ENCODE measurements at places on chromosomes 3 and 15. TPM values are rescaled to one million over a fixed set of nuclear protein-coding genes. Genes with fewer than 3 reads are reported as not detected.

- H3K4me3 ChIP-seq = no peak overlapping the region
- H3K36me3 ChIP-seq = no peaks in the 10 kb centered on the region
- H3K27me3 ChIP-seq = peaks cover 2% of the 10 kb centered on the region
- no peaks in the 10 kb centered on the region for H3K4me1 ChIP-seq
- DNase-seq = no peak
- no peak overlapping the region for H3K27ac ChIP-seq
Measured at GRCh38 chr3:29949940-29950616, 656.3 kb upstream of the TGFBR2 start.

DNA sequence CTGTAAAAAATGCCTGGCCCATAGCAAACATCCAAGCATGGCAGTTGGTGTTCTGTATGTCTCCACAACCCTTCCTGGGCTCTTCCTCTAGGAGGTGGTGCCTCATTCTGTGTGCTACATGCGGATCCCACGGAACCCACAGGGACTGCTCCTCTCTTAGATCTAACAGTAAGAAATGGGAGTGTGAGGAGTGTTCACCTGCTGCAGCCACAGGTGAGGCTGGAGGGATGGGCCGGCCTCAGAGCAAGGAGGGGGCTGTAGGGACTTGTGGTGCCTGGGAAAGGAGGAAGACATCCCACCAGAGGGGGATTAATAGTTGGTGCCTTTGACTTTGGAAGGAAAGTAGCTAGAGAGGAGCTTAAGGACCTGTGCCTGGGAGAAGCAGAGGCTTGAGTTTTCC lies 22.2 kb downstream of the SEMA3G start:
- H3K4me3 ChIP-seq = no peak overlapping the region
- peak overlapping the region; percentile 21 for H3K27ac ChIP-seq
- no peaks in the 10 kb centered on the region for H3K27me3 ChIP-seq

FAM98B gene
- 42.8 TPM for total RNA-seq

- no peak overlapping the region for H3K27ac ChIP-seq
- H3K36me3 ChIP-seq = peaks cover 5% of the 10 kb centered on the region
- DNase-seq = peak; percentile 74
- peaks cover 34% of the 10 kb centered on the region for H3K4me1 ChIP-seq
Measured at GRCh38 chr3:56702490-56703315, 19.6 kb upstream of the TASOR start.

GOLGA8G gene
- not detected for total RNA-seq

GP9 gene
- total RNA-seq = not detected

GRCh38 chr3:141653847-141654246 lies 84.3 kb upstream of the RNF7 start:
- no peak overlapping the region for H3K4me3 ChIP-seq
- peaks cover 34% of the 10 kb centered on the region for H3K27me3 ChIP-seq
- no peaks in the 10 kb centered on the region for H3K4me1 ChIP-seq
- DNase-seq = no peak
- no peaks in the 10 kb centered on the region for H3K36me3 ChIP-seq

FEM1B gene
- 45.1 TPM for total RNA-seq

WDR49 gene
- total RNA-seq = not detected

DNA sequence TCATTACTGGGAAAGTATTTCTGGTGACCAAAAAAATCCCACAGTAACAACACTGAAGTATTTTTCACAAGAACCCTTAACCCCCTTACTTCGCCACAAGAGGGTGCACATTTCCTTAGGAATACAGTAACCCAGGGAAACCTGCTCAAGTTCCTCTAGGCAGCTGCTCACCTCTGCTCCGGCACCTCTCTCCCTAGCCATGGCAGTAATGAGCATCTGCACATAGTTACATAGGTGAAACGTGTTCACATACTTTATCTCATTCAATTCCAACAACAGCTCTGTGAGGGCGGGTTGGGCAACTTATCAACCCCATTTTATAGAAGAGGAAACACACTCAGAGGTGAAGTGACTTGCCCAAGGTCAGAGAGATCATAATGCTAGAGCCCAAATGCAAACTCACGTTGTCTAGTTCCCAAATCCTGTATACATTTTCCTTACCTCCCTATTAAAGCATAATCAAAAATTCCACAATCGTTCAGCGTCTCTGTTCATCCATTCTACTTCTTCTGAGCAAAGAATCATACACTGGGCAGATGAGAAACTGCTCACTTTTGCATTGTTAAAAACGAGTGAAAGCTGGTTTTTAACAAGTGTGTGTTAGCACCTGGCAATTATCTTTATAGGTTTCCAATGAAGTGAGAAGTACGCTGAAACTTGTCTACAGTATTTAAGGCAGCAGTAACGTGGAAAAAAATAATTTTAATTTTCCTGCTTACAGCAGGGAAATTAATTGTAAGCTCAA lies 90.7 kb downstream of the IGF2BP2 start:
- H3K36me3 ChIP-seq = no peaks in the 10 kb centered on the region
- H3K27me3 ChIP-seq = peaks cover 9% of the 10 kb centered on the region
- H3K4me3 ChIP-seq = no peak overlapping the region

DNA sequence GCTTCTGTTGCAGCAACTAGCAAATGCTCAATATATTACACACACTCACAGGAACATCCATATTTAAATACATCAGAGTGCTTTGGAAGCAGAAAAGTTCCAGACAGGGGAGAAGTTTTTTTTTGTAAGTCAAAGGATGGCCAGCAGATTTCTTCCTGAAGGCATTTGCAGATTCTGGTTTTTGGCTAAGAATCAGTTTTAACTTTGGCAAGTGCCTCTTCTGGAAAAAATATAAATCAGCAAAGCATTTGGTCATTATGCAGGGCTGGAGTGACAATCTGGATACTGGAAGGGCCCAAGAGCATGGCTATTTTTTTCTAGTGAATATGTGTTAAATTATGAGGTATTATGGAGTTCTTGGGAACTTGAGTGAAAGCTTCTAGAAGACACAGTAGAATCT lies 495.3 kb upstream of the ARPP21 start:
- no peaks in the 10 kb centered on the region for H3K36me3 ChIP-seq
- no peak overlapping the region for H3K27ac ChIP-seq
- no peaks in the 10 kb centered on the region for H3K27me3 ChIP-seq
- H3K4me1 ChIP-seq = no peaks in the 10 kb centered on the region
- DNase-seq = no peak

DNA sequence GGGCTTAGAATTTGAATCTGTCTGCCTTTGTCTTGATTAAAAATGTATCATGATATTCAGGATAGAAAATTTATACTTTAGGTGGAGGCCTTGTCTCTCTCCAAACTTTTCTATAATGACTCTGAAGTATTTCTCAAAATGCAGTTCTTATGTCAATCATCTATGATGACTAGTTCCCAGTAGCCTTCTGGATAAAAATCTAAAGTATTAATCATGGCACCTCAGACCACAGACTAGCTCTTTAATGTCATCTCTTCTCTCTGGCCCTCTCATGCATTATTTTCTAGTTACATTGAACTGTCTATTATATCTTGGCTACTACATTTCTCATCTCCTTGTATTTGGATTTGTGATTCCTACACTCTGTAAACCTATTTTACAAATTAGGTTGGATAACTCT lies 96.9 kb downstream of the ZPLD1 start:
- no peak overlapping the region for H3K27ac ChIP-seq
- peaks cover 4% of the 10 kb centered on the region for H3K4me1 ChIP-seq
- DNase-seq = no peak
- H3K4me3 ChIP-seq = no peak overlapping the region
- no peaks in the 10 kb centered on the region for H3K36me3 ChIP-seq
- peaks cover 3% of the 10 kb centered on the region for H3K27me3 ChIP-seq

WDR53 gene
- total RNA-seq = 21.8 TPM

DNA sequence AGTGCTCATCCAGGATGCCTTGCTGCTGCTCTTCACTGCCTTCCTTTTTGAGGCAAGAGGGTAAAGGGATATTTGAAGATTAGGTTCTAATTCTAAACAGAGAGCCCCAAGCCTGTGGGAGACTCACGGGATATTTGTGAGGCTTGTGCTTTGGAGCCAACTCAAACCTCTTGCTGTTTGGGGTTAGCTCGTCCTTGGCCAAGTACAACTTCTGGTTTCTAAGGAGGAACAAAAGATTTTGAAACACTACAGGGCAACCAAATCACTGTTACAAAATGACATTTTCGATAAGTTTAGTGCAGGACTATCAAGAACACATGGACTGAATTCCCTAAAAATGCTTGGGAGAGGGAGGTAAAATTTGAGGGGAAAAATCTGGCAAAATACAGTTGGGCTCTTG lies 190.2 kb downstream of the RORA start:
- H3K4me1 ChIP-seq = no peaks in the 10 kb centered on the region
- H3K27ac ChIP-seq = no peak overlapping the region
- peaks cover 26% of the 10 kb centered on the region for H3K27me3 ChIP-seq

THRB gene
- total RNA-seq = not detected

CCR8 gene
- total RNA-seq = 0.94 TPM

DNA sequence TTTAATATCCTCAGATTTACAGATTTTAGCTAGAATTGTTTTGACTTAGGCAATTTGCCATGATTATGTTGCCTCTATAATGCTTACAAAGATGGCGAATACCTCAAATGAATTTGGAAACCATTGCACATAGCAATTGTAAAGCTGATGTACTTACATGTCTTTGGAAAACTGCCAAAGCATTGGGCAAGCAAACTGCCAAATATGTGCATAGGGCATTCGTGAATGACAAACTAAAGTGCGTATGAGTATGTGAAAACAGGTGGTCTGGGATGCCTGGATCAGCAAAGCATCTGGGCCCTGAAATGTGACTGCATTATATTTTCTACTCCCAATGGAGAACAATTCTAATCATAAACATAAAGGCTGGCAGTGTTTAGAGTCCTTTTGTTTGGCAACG lies 445.3 kb upstream of the ROBO1 start:
- no peaks in the 10 kb centered on the region for H3K36me3 ChIP-seq
- H3K4me1 ChIP-seq = no peaks in the 10 kb centered on the region
- H3K4me3 ChIP-seq = no peak overlapping the region
- H3K27ac ChIP-seq = no peak overlapping the region

SLC12A1 gene
- not detected for total RNA-seq

LRRC34 gene
- total RNA-seq = 12.0 TPM

GRCh38 chr3:122623031-122623829 lies 45.8 kb downstream of the PARP15 start:
- H3K4me3 ChIP-seq = no peak overlapping the region
- H3K36me3 ChIP-seq = peaks cover 73% of the 10 kb centered on the region
- no peaks in the 10 kb centered on the region for H3K4me1 ChIP-seq
- DNase-seq = no peak
- H3K27ac ChIP-seq = no peak overlapping the region

- no peak for DNase-seq
- H3K36me3 ChIP-seq = no peaks in the 10 kb centered on the region
Measured at GRCh38 chr15:48388016-48388851, 57.0 kb downstream of the DUT start.

DNA sequence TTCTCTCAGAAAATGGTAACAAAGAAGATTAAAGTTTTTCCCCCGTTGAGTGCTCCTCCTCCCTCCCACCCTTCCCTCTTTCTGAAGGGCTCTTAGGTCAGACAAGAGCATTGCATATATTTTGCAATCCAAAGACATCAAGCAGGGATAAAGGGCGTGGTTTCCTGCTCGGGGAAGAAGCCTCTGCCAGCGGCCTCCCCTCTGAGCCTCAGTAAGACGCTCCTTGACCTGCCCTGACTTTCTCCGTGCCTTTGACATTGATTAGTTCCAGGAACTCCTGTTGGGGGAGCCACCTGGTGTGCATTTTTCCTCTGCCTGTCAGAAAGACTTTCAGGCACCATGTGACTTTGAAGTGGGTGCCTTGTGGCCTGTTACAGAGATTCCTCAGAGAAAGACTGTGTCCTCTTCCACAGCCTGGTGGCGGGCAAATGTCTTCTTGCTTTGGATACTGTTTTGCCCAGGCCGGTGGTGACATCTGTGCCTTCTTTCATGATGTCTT lies 87.2 kb upstream of the TBL1XR1 start:
- H3K36me3 ChIP-seq = peaks cover 16% of the 10 kb centered on the region
- H3K4me3 ChIP-seq = no peak overlapping the region
- peak overlapping the region; percentile 80 for H3K27ac ChIP-seq
- H3K4me1 ChIP-seq = peaks cover 34% of the 10 kb centered on the region

BCL6 gene
- 11.8 TPM for total RNA-seq

GRCh38 chr3:123656274-123656673 lies 71.4 kb upstream of the HACD2 start:
- H3K4me3 ChIP-seq = no peak overlapping the region
- no peak for DNase-seq
- no peaks in the 10 kb centered on the region for H3K36me3 ChIP-seq
- peaks cover 2% of the 10 kb centered on the region for H3K27me3 ChIP-seq
- no peak overlapping the region for H3K27ac ChIP-seq
- no peaks in the 10 kb centered on the region for H3K4me1 ChIP-seq

- H3K4me3 ChIP-seq = no peak overlapping the region
- peaks cover 32% of the 10 kb centered on the region for H3K36me3 ChIP-seq
- no peak for DNase-seq
- H3K27me3 ChIP-seq = no peaks in the 10 kb centered on the region
Measured at GRCh38 chr3:196284396-196284795, 3.1 kb downstream of the PCYT1A start.

ACP3 gene
- not detected for total RNA-seq

GRCh38 chr3:111610189-111610588 lies 15.0 kb upstream of the ZBED2 start:
- peaks cover 95% of the 10 kb centered on the region for H3K4me1 ChIP-seq
- H3K27ac ChIP-seq = peak overlapping the region; percentile 94
- no peaks in the 10 kb centered on the region for H3K27me3 ChIP-seq
- peaks cover 98% of the 10 kb centered on the region for H3K36me3 ChIP-seq

- H3K4me1 ChIP-seq = peaks cover 11% of the 10 kb centered on the region
- H3K27me3 ChIP-seq = peaks cover 3% of the 10 kb centered on the region
- DNase-seq = no peak
Measured at GRCh38 chr3:115156046-115156654, 9.1 kb upstream of the ZBTB20 start.

- H3K4me1 ChIP-seq = no peaks in the 10 kb centered on the region
- no peak overlapping the region for H3K4me3 ChIP-seq
- no peak for DNase-seq
- no peak overlapping the region for H3K27ac ChIP-seq
Measured at GRCh38 chr3:186406669-186407635, 44.9 kb upstream of the DGKG start.

- peaks cover 3% of the 10 kb centered on the region for H3K36me3 ChIP-seq
- H3K27ac ChIP-seq = no peak overlapping the region
- DNase-seq = no peak
- peaks cover 13% of the 10 kb centered on the region for H3K27me3 ChIP-seq
- no peak overlapping the region for H3K4me3 ChIP-seq
- H3K4me1 ChIP-seq = peaks cover 26% of the 10 kb centered on the region
Measured at GRCh38 chr3:197309528-197310361, 11.3 kb upstream of the DLG1 start.

GRCh38 chr15:66865622-66866611 lies 163.9 kb downstream of the SMAD6 start:
- H3K4me3 ChIP-seq = no peak overlapping the region
- H3K27ac ChIP-seq = no peak overlapping the region
- peaks cover 27% of the 10 kb centered on the region for H3K27me3 ChIP-seq
- peaks cover 12% of the 10 kb centered on the region for H3K4me1 ChIP-seq

- H3K4me1 ChIP-seq = peaks cover 12% of the 10 kb centered on the region
- no peaks in the 10 kb centered on the region for H3K27me3 ChIP-seq
Measured at GRCh38 chr3:17625133-17625532, 117.3 kb downstream of the TBC1D5 start.

DNA sequence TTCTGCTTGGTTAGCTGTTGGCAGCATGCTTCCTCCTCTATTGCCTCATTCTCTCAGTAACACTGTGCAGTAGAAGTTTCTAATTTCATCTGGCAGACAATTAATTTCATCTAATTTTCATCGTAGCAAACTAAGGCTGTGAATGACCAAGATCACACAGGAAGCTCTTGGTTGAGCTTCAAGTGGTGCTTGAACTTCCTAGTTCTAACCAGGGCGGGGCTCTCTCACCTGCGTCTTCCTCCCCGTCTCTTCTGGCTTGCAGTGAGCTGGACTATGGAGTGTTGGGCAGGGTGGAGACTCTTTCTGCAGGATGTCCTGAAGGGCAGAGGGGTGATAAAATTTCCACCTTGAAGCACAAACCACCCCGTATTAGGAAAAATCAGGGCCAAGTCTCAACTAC lies 2.0 kb upstream of the IL16 start:
- no peaks in the 10 kb centered on the region for H3K4me1 ChIP-seq
- H3K27ac ChIP-seq = no peak overlapping the region
- H3K36me3 ChIP-seq = no peaks in the 10 kb centered on the region
- no peak overlapping the region for H3K4me3 ChIP-seq

SMCO1 gene
- total RNA-seq = not detected

Data from activated CD8-positive, alpha-beta T cell treated with anti-CD3 and anti-CD28 coated beads, Interleukin-2, amount 10 ng/mL, durations not matched to agents 7 days and 5 days (primary cell).